ENCODE measurements at places on chromosomes 11 and 22. TPM values are rescaled to one million over a fixed set of nuclear protein-coding genes. Genes with fewer than 3 reads are reported as not detected.

HYOU1 gene
- 33.0 TPM for polyA plus RNA-seq

AGBL2 gene
- 0.04 TPM for polyA plus RNA-seq

DSCAML1 gene
- 0.88 TPM for polyA plus RNA-seq

CALCA gene
- not detected for polyA plus RNA-seq

CLCF1 gene
- polyA plus RNA-seq, result 2.6 TPM

CCDC134 gene
- polyA plus RNA-seq, result 1.2 TPM

KCTD17 gene
- polyA plus RNA-seq, result 17.8 TPM

TTC36 gene
- polyA plus RNA-seq, result 0.16 TPM

MS4A7 gene
- 6.7 TPM for polyA plus RNA-seq

CRKL gene
- 33.7 TPM for polyA plus RNA-seq

CHADL gene
- polyA plus RNA-seq, result 46.6 TPM

DDIAS gene
- 0.37 TPM for polyA plus RNA-seq

KCNJ1 gene
- 0.29 TPM for polyA plus RNA-seq

SERHL2 gene
- polyA plus RNA-seq, result 4.7 TPM

APOL5 gene
- polyA plus RNA-seq, result not detected

DYNC2H1 gene
- 5.9 TPM for polyA plus RNA-seq

SCGB1D2 gene
- polyA plus RNA-seq, result 0.64 TPM

SLC22A25 gene
- not detected for polyA plus RNA-seq

SYT12 gene
- 0.33 TPM for polyA plus RNA-seq

OR52E8 gene
- not detected for polyA plus RNA-seq
